IMR-90 (cell line): ENCODE measurements at places on chromosomes 6 and 20. TPM values are rescaled to one million over a fixed set of nuclear protein-coding genes. Genes with fewer than 3 reads are reported as not detected.

DNA sequence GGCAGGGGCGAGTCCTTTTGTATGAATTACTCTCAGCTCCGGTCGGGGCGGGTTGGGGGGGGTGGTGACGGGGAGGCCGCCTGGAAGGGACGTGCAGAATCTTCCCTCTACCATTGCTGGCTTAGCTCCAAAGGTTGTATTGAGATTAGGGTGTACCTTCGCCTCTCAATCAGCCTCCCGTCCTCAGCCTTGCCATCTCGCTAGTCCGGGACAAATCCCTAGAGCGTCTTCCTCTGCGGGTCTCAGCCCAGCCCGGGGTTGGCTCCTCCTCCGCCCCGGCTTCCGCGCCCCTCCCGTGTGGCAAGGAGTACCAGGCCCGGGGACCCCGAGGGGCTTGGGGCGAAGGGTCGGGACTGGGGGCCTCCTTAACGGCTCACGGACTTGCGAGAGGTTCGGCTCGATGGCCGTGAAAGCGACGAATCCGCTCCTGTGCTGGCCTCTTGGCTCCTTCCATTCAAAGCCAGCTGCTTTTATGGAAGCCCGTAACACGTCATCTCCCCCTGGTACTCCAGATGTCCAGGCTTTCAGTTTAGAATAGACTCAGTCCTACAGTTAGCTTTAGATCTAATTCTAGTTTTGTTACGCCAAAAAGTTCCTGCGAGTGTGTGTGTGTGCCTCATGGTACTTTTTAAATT, 636 bp upstream of the EEF1A1 start:
- peak; percentile 91 for DNase-seq

Gene ZSCAN31
- 1.2 and 1.4 TPM in 2 replicates for polyA plus RNA-seq

- DNase-seq: no peak
Observed at GRCh38 chr20:47365023-47365764, 8.7 kb upstream of the ZMYND8 start.

- DNase-seq: no peak
Observed at GRCh38 chr20:2701671-2702081, 9.1 kb downstream of the EBF4 start.

DNA sequence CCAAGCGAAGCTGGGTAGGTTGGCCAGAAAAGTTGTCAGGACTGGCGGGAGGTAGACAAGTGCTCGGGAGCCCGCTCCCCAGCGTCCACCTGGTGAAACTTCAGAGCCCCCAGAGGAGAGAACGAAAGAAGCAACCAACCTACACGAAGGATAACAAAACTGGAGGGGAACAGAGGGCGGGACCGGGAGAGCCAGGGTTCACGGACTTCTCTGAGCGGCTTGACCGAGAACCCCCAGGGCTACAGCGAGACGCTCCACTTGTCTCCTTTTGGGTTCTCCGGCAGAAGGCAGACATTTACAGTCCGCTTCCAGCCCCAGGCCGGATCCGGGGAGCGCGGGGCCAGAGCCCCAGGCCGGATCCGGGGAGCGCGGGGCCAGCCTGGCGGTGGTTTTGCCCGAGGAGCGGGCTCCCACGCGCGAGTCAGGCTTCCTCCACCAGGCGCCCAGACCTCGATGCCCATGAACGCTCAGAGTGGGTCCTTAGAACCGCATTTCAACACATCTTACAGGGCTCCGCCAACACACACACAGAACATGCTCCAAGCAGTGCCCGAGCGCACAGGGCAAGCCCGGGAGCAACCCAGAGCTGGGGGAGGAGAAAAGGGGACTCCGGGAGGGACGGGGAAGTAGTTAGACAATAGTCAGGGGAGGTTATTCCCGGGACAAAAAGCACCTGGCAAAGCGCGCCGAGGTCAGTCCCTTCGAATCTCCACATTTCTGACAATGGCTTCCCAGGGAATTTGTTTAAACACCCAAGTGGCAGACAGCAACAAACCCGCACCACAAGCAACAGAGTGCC, 1.1 kb downstream of the PTPRK start:
- peak; percentile 45 for DNase-seq

Gene STX11
- polyA plus RNA-seq: 0.68 and 0.83 TPM in 2 replicates

DNA sequence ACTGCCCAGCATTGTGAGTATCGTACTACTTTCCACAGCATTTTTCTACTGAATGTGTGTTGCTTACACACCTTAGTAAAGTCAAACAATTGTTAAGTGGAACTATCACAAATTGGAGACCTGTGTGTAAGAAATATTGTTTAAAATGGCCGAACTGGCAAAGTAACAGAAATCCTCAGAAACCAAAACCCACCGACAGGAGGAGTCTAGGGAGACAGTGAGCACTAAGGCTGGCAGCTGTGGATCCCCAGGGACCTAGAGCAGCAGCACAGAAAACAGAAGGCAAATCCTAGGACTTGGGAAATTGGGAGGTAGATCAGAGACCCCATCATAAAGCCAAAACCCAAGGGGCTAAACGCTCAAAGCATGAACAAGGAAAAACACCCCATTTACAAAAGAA, 69.9 kb downstream of the SESN1 start:
- DNase-seq: peak; percentile 2

DNA sequence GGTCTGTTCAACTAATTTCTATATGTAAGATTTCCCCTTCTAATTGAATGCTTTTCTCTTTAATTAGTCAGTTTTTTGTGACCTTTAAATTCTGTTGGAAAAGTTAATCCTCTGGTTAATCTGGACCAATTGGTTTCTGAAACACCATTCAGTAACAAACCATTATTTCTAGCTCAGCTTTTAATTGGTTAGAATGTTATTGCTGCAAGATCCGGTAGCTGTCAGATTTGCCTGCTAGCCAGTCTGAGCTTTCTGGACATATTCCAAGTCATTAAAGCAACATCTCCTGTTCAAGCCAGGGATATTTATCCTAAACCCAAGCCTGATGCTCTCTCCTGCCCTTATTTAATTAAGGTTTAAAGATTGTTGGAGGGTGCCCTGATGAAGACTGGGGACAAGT, 55.1 kb upstream of the FBXL4 start:
- DNase-seq: no peak

- DNase-seq: peak; percentile 33
Observed at GRCh38 chr20:53706008-53706465, 112.4 kb upstream of the ZNF217 start.

Gene TMEM217
- polyA plus RNA-seq: 2.5 and 3.5 TPM in 2 replicates
